Placental epithelial cell (primary cell): ENCODE measurements at places on chromosomes 2 and 18. TPM values are rescaled to one million over a fixed set of nuclear protein-coding genes. Genes with fewer than 3 reads are reported as not detected.

Gene ASIC4
- total RNA-seq, result under 0.01 and 0.22 TPM in 2 replicates

Gene PCARE
- under 0.01 TPM in 1 of 2 replicates, not detected in the other for total RNA-seq

Gene POTEI
- total RNA-seq, result not detected in 2 replicates

Gene APCDD1
- total RNA-seq, result 1.7 and 2.0 TPM in 2 replicates

Gene CRYGC
- not detected in 2 replicates for total RNA-seq

Gene LCT
- total RNA-seq, result under 0.01 TPM in 1 of 2 replicates, not detected in the other

Gene OTOS
- not detected in 2 replicates for total RNA-seq

Gene MAP2
- total RNA-seq, result 1.5 and 5.1 TPM in 2 replicates

Gene MMADHC
- total RNA-seq, result 174 and 208 TPM in 2 replicates

Gene BOLL
- total RNA-seq, result not detected in 2 replicates

Gene MSH2
- total RNA-seq, result 18.3 and 21.2 TPM in 2 replicates

Gene GALR1
- total RNA-seq, result not detected in 2 replicates

Gene CCDC68
- 0.43 and 0.79 TPM in 2 replicates for total RNA-seq

Gene ADGRF3
- 0.54 TPM in 1 of 2 replicates, not detected in the other for total RNA-seq

Gene TMEM247
- total RNA-seq, result not detected in 2 replicates

Gene LHCGR
- total RNA-seq, result not detected in 2 replicates
